ENCODE measurements at places on chromosomes 16 and 17. TPM values are rescaled to one million over a fixed set of nuclear protein-coding genes. Genes with fewer than 3 reads are reported as not detected.

The PIK3R5 gene
- total RNA-seq, result 50.3 TPM

The DHRS7B gene
- total RNA-seq, result 12.1 TPM

The VAT1 gene
- 16.6 TPM for total RNA-seq

GRCh38 chr17:81502471-81503017 is 10.1 kb downstream of the ACTG1 start:
- peaks cover 18% of the 10 kb centered on the region for H3K27me3 ChIP-seq
- no peak for DNase-seq
- no peak overlapping the region for H3K4me3 ChIP-seq
- H3K4me1 ChIP-seq, result no peaks in the 10 kb centered on the region
- H3K27ac ChIP-seq, result no peak overlapping the region
- no peaks in the 10 kb centered on the region for H3K36me3 ChIP-seq

DNA sequence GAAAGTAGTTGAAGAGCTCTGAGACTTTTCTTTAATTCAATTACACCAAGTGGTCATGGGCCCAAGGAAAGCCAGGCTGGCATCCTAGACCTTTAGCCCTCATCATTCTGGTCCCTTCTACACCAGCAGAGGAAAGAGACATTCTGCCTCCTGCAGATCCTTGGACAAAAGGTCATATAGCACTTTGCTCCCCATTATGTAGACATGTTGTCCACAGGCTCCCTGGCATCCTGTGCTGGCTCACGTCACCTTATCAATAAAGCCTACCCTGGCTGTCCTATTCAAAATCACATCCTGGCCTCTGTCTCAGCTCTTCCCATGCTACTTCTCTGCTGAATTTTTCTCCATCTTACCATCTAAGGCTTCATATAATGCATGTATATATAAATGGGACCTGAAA is 61.6 kb upstream of the MAF start:
- no peak overlapping the region for H3K27ac ChIP-seq
- H3K27me3 ChIP-seq, result peaks cover 23% of the 10 kb centered on the region
- H3K4me1 ChIP-seq, result peaks cover 21% of the 10 kb centered on the region
- peaks cover 8% of the 10 kb centered on the region for H3K36me3 ChIP-seq
- no peak overlapping the region for H3K4me3 ChIP-seq

DNA sequence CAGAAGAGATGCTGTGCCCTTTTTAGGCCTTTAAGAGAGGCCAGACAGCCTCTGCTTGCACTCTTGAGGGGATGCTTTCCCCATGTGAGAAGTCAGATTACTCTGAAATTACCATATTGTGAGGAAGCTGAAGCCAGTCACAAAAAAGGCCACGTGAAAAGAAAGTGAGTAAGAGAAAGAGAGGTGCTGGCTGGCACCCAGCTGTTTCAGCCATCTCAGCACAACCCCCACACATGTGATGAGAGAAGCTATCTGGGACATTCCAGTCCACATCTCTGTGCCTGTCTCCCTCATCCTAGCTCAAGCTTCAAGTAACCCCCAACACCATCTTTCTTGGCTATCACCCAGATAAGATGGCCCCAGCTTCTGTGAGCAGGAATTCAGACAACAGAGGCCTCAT is 131.4 kb downstream of the HS3ST2 start:
- peaks cover 5% of the 10 kb centered on the region for H3K4me1 ChIP-seq
- no peak for DNase-seq
- peaks cover 31% of the 10 kb centered on the region for H3K27me3 ChIP-seq
- no peak overlapping the region for H3K4me3 ChIP-seq
- H3K27ac ChIP-seq, result no peak overlapping the region

- H3K4me1 ChIP-seq, result no peaks in the 10 kb centered on the region
- H3K27me3 ChIP-seq, result peaks cover 5% of the 10 kb centered on the region
- no peak overlapping the region for H3K27ac ChIP-seq
- no peaks in the 10 kb centered on the region for H3K36me3 ChIP-seq
- no peak overlapping the region for H3K4me3 ChIP-seq
- DNase-seq, result no peak
These were observed 163.3 kb downstream of the HS3ST2 start for GRCh38 chr16:22977294-22977697.

DNA sequence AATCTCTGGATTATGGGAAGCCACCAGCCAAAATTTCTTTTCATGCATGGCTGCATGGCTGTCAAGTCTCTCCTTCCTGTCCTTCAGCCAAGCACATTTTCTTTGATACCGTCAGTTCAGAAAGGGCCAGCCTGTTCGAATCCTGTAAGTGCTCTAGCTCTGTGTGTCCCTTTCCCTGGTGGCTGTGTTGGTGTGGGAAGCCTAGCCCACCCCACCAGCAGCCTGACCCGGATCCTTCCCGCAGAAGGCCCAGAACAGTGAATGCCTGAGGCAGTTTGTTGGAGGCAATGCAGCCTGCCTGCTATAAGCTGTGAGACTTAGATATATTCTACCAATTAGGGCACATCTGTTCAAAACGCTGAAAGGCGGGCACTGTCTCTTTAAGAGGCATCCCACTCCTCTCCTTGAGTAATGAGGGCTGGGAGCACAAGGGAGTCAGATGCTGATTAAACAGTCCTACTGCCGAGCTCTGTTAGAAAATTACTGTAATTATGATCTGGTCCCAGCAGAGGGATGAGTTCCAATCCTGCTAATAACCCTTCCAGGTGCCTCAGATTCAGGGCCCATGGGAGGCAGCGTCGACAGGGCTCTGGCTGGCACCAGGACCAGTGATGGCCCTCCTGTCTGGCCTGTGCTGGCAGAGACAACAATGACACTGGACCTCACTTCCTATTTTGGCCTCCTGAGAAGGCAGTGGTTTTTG is 18.4 kb downstream of the SNX11 start:
- H3K4me3 ChIP-seq, result no peak overlapping the region
- peaks cover 45% of the 10 kb centered on the region for H3K36me3 ChIP-seq
- peaks cover 4% of the 10 kb centered on the region for H3K4me1 ChIP-seq
- no peak overlapping the region for H3K27ac ChIP-seq
- no peaks in the 10 kb centered on the region for H3K27me3 ChIP-seq

DNA sequence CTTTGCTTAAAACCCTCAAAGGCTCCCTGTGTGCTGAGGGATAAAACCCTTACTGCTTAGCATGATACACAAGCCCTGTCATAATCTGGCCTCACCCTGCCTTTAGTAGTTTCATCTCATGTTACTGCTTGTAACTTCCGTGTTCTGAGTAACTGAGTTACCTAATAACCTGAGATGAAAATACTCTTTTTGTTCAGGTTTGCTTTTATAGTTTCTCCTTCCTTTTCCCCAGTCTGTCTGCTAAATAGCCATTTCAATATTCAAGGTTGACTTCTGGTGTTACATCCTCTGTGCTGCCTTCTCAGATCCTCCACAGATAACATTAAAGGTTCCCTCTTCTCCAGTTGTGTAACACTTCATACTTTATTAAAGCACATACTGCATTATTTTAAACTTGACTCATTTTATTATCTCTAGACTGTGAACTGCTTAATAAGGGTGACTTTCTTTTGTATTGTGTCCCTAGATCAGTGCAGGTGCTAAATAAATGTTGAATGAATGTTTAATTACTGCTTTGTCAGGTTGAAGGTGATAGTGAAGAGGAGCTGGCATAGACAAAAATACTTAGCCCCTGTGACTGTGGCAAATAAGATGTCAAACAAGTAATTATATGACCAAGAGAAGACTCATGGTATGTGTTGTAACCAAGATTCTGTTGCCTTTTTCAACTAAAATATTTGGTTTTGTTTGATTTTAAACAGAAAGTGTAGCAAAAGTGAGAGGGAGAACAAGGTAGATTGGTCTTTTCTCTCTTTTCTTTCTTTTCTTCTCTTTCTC is 47.8 kb downstream of the NFAT5 start:
- peaks cover 12% of the 10 kb centered on the region for H3K4me1 ChIP-seq
- H3K27me3 ChIP-seq, result no peaks in the 10 kb centered on the region
- no peak overlapping the region for H3K4me3 ChIP-seq
- DNase-seq, result no peak
- H3K36me3 ChIP-seq, result peaks cover 14% of the 10 kb centered on the region
- H3K27ac ChIP-seq, result peak overlapping the region; percentile 1

DNA sequence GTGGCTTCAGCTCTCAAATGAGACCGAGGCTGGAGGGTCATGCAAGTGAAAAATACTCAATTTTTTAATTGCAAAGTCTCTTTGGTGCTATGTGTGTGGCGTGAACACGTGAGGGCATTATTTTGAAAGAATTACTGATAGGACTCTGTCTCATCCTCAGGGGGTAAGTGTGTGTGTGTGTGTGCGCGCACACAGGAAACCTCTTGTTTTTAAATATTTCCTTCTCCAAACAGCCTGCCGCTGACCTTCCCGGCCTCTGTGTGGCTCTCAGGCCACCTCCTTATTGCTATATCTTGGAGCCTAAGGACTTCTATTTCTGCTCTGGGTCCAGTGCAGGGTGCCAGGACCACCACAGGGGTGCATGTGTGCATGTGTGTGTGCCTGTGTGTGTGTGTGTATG is 99.7 kb downstream of the CMIP start:
- no peak overlapping the region for H3K27ac ChIP-seq
- DNase-seq, result no peak
- H3K36me3 ChIP-seq, result no peaks in the 10 kb centered on the region
- H3K4me3 ChIP-seq, result no peak overlapping the region
- H3K4me1 ChIP-seq, result peaks cover 11% of the 10 kb centered on the region

Measured in activated CD4-positive, alpha-beta memory T cell treated with anti-CD3 and anti-CD28 coated beads, Interleukin-2, amount 10 ng/mL, durations not matched to agents 7 days and 5 days (primary cell).